ENCODE measurements at places on chromosomes 3 and 15.
A peak's percentile ranks its signal among the peaks of the same experiment; 100 is the strongest.

DNA sequence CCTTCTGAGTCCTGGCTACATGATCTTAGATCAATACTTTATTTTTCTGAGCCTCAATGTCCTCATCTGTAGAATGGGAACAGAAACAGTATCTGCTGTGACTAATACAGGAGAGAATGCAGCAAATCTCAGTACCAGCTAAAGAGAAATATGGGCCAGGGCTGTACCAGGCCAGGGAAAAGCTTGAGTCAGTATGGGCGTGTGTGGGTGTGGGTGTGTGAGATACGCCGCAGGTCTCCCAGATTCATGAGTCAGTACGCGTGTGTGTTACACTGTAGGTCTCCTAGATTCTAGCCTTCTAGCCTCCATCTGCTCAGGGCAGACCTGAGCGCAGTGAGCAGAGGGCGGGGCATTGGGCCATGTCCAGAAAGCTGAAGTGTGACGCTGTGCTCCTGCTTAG, 15.2 kb downstream of the GNAI2 start:
- no peak for DNase-seq

DNA sequence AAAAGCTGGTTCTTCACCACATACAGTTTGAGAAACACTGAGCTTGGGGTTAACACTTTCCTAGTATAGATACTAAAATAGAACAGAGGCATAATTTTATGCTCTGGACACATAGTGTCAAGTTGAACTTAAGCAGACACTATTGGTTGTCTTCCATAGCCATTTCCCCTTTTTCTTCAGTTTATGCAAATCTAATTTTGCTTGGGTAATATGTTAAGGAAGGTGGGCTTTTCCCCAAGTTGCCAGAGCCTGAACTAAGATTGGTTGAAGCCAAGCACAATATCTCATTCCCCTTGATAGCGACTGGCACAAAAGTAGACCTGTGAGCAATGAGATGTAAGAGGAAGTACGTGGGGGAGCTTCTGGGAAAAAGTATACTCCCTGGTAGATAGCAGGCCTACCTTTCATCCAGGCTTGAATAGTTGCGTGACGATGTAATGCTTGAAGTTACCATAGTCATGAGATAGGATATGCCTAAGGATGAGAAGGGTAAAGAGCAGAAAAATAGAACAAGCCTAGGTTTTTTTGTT, 4.5 kb upstream of the POPDC2 start:
- no peak for DNase-seq

DNA sequence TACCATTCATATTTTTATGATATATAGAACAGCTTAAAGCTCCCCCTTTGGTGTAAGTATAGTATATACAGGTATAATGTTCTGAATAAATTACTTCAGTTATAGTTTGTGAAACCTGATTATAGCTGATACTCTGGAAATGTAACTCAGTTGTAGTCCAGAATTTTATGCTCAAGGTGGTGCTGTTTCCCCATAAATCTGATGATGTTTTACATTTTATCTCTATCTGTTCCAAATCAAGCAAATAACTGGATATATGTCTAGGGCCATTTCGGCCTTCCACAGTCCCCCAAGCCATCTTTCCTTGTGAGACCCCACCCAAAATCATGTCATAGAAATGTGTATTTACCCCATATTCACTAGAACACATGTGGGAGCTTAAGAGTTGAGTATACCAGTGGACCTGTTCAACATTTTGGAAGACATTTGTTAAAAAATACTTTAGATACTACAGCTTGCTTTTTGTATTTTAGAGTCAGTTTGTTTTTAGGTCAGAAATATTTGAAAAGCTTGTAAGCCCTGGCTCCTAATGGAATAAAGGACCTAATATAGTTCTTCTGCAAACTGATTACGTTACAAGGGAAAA, 107.1 kb downstream of the ATG7 start:
- DNase-seq, result peak; percentile 39

DNA sequence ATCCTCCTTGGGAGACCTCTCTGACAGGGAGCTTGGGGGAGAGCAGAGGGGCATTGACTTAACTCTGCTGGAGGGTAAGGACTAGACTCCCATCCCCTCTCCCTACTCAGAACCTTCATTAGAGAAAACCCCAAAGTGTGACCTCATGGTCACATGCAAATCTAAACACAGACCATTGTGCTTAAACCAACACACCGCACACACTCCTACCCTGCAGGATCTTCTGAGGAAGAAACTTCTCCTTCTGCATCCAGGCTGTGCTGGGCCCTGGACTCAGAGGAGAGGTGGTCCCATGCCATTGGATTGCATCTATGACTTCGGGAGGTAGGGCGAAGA, 805 bp upstream of the PARP16 start:
- DNase-seq, result no peak

- no peak for DNase-seq
These were observed at the start of gene FAM240A for GRCh38 chr3:46612324-46612723. Gene FAM240A, plus strand, starts transcription at chr3:46612525. Its CDS starts 159 bp downstream, at chr3:46612684.

DNA sequence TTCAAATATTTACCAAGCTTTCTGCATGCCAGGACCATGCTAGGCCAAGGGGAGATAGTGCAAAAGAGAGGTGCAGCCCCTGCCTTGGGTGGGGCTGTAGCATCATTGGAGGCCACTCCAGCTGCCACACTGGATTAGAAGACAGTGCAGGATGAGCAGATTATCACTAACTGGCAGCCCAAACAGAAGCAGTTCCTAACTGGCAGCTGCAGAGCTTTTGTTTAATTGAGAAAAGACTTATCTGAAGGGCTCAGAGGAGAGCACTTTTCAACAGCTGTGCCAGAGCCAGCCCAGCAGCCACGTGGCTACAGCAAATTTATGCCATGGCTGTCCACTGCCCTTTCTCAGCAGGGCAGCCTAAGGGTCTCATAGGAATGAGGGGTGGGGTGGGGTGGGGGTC, 13.5 kb upstream of the ACSBG1 start:
- no peak for DNase-seq

DNA sequence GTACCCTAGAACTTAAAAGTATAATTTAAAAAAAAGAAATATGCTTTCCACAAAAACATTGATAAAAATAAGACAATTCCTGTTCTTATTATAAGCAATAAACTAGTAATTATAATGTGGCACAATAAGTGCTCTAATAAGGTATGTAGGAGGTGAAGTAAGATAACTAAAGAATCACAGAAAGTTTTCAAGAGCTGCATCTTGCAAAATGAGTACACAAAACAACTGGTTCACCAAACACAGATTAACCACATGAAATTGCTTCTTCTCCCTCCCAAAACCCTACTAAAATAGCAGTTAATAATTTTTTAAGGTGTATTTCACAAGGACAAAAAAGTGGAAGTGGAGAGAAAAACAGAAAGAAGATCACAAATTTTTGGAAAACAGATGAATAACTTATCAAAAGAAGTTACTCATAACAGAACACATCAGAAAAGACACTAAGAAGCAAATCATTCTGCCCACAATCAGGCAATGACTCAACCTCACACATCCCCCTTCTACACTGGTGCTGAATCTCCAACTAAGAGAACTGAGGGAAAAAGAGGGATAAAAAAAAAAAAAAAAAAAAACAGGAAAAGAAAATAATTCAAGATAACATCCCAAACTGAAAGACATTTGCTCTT, 64.2 kb downstream of the TBC1D5 start:
- no peak for DNase-seq

- no peak for DNase-seq
These were observed 324.2 kb downstream of the NEK10 start for GRCh38 chr3:27044931-27045481.

GRCh38 chr3:128983293-128984069, 10.4 kb downstream of the CFAP92 start:
- DNase-seq, result no peak

- DNase-seq, result no peak
These were observed 125.4 kb downstream of the VGLL3 start for GRCh38 chr3:86865506-86865905.

GRCh38 chr3:61927332-61927731, 366.0 kb downstream of the PTPRG start:
- no peak for DNase-seq

DNA sequence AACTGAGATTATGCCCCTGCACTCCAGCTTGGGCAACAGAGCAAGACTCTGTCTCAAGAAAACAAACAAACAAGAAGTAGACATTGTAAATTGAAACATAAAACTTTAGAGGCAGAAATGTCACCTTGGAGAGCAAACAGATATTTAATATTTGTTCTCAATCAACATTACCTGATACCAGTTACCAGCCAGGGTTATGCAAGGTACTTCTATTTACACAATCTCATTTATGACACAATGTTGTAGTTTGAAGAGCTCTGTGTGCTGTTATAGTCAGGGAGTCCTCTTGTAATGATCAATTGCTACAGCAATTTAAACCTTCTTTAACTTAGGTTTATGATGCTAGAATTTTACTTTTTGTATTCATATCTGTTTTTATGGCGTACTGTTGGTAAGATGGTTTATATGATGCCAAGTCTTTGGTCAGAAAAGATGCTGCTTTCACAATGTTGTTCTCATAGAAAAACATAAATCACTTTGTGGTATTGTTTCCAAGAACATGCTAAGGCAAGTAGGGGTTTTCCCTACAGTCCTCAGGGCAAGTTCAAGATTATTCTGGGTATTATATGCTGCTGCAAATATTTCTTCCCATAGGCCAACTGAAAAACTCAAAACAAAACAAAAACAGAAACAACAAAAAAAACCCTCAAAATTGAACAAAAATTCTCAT, 173.5 kb downstream of the TNIK start:
- DNase-seq, result no peak

- DNase-seq, result no peak
These were observed 37.1 kb downstream of the PHC3 start for GRCh38 chr3:170144437-170144843.

GRCh38 chr15:56989411-56989924, 71.0 kb downstream of the TCF12 start:
- no peak for DNase-seq

- DNase-seq, result no peak
These were observed 7.0 kb downstream of the RTP3 start for GRCh38 chr3:46504789-46505188.

DNA sequence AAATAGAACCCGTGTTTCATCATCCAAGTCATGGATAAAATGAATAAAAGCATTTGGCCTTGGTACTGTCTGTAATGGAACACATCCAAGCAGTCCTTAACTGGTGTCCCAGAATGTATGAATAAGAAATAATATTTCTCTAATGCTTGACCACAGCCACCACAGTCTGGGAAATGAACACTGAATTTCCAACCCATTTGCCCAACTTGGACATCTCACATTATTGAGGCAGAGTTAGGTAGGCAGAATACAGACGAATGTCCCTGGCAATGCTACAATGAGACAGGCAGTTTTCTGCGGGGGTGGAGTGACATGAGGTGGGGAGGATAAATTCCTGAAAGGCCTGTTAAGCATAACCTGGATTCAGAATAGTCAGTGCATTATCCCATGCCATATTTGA, 245.7 kb downstream of the ZIC1 start:
- DNase-seq, result no peak

DNA sequence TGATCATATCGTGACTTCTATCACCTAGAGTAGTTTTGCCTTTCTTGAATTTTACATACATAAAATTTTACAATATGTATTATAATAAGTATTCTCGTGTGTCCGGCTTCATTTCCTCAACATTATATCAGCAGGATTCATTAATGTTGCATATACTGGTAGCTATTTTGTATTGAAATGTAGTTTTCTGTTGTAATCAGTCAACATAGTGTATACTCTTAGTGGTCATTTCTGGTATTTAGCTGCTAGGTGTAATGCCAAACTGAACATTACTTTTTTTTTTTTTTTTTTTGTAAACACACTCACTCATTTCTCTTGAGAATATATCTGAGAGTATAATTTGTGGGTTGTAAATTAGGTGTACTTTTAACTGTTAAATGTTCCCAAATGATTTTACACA, 70.1 kb downstream of the CGNL1 start:
- DNase-seq, result no peak

- no peak for DNase-seq
These were observed 1234.7 kb downstream of the NSUN3 start for GRCh38 chr3:95297581-95297980.

- peak; percentile 95 for DNase-seq
These were observed 8.5 kb downstream of the SHOX2 start for GRCh38 chr3:158097593-158098308.

GRCh38 chr3:157113832-157114505, 46.0 kb downstream of the CCNL1 start:
- DNase-seq, result no peak

- no peak for DNase-seq
These were observed 602 bp upstream of the BAHD1 start for GRCh38 chr15:40439960-40440742.
